ENCODE measurements at places on chromosomes 7 and 10. TPM values are rescaled to one million over a fixed set of nuclear protein-coding genes. Genes with fewer than 3 reads are reported as not detected.

APBB1IP gene
- total RNA-seq, result not detected

PNLIPRP3 gene
- total RNA-seq, result not detected

IL15RA gene
- not detected for total RNA-seq

BAMBI gene
- 4.8 TPM for total RNA-seq

PDCD11 gene
- 76.4 TPM for total RNA-seq

PANK1 gene
- 46.9 TPM for total RNA-seq

TUBAL3 gene
- not detected for total RNA-seq

VPS37D gene
- 10.0 TPM for total RNA-seq

FGFR2 gene
- 58.4 TPM for total RNA-seq

AKR1C3 gene
- not detected for total RNA-seq

WEE2 gene
- total RNA-seq, result not detected

MMD2 gene
- total RNA-seq, result not detected

RAMP3 gene
- total RNA-seq, result not detected

PON1 gene
- total RNA-seq, result not detected

PHKG1 gene
- total RNA-seq, result 1.7 TPM

AKR1B1 gene
- total RNA-seq, result 202 TPM

LRRC18 gene
- not detected for total RNA-seq

CYP2C19 gene
- not detected for total RNA-seq

CDHR3 gene
- 5.4 TPM for total RNA-seq

All from neural crest cell (in vitro differentiated cells).